Activated naive CD4-positive, alpha-beta T cell (primary cell): ENCODE measurements at places on chromosomes 3 and 15.

DNA sequence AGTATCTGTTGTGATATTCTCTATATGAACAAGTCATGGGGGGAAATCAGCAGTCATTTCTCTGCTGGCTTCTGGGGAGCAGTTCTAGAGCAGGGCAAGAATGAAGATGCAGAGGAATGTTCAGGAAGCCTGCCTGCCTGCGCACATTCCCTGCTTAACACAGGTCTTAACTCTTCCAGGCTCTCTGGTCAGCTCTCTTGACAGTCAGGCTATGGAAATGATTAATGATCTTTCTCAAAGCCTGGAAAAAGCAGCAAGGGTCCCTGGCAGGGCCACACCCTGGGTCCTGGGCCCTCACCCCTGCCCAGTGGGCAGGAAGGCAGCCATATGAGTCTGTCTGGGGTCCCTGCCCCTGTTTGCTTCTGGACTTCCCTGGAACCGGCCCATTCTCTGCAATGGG is 31.4 kb upstream of the CLK3 start:
- DNase-seq: no peak

- no peak for DNase-seq
Measured at GRCh38 chr3:31978553-31978952, 2.5 kb downstream of the OSBPL10 start.

GRCh38 chr15:89052474-89052873 is 35.8 kb upstream of the ABHD2 start:
- DNase-seq: no peak

GRCh38 chr3:27900316-27900715 is 178.2 kb upstream of the EOMES start:
- DNase-seq: no peak

GRCh38 chr15:96561593-96561992 is 231.1 kb downstream of the NR2F2 start:
- DNase-seq: no peak
